ENCODE measurements at places on chromosomes 13 and 19.

DNA sequence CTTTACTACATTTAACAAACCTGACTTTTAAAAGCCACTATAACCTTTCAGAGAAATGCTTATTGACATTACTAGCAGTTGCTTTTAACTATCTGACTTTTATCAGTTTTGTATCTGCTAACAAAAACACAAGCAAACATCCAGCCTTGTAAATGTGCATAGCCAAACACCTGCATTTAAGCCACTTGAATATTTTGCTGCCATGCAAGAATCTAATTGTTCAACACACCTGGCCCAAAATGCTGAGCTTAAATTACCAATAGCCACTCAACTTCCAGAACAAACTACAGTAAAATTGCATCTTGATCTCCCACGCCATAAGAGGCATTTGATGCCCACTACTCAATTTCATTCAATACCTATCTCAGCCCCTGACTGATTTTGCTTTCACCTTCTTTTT, 9.3 kb downstream of the ZIC5 start:
- no peak for DNase-seq

GRCh38 chr19:10551698-10552301, 8.1 kb downstream of the ATG4D start:
- no peak for DNase-seq

GRCh38 chr19:7928741-7929701, 3.1 kb upstream of the CTXN1 start:
- DNase-seq, result peak; percentile 63

DNA sequence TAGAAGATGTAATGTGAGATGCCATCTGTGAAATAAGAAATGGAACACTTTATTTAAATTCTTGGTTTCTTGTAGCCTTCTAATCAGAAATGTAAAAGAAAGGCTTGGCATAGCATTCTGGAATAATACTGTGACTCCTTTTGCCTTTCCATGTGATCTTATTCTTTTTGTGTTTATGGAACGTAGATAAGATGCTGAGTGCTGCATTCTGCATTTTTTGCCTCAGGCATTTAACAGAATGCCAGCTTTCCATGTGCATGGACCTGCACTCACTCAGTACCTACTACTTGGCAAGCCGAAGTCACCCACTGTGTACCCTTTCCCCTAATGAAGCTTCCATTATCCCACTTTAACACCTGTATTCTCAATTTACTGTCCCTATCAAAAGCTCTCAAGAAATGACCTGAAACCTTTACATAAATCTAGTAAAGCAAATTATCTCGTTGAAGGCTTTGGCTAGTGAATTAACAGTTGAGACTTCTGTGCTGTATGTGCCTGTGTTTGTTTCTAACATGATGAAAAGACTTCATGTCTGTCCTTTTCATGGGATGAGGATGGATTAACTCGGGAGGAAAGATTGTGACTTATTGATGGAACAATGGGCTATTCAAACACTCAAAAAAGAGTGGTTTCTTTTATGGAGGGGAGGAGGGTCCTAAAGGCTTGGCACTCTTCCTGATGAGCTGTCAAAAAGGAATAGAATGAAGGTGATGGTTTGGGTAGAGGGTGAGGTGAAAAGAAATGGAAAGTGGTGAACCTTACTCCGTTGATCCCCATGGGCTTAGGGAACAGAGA, 44.7 kb upstream of the FRY start:
- DNase-seq, result no peak

- no peak for DNase-seq
Measured at GRCh38 chr19:1247748-1248138, 640 bp upstream of the MIDN start.

- DNase-seq, result no peak
Measured at GRCh38 chr13:59476366-59476765, 687.4 kb downstream of the DIAPH3 start.

DNA sequence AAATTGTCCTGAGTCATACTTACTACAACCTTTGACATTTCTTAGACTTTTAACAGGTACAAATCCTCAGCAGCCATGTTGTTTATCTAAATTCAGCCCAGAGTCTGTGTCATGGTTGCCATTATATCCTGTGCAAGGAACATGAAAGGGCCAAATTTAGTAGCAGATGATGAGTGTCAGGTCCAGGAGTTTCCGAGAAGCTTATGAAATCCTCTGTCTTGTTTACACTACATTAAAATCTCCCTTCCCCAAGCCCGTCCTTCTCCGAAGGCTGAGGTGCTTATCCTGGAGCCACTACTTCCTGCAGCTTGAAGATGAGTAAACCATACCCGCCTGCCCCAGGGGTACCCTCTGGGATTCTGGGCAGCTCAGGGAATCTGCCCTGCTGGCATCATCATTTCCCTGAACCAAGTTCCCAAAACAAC, 102.6 kb upstream of the SERP2 start:
- DNase-seq, result no peak

DNA sequence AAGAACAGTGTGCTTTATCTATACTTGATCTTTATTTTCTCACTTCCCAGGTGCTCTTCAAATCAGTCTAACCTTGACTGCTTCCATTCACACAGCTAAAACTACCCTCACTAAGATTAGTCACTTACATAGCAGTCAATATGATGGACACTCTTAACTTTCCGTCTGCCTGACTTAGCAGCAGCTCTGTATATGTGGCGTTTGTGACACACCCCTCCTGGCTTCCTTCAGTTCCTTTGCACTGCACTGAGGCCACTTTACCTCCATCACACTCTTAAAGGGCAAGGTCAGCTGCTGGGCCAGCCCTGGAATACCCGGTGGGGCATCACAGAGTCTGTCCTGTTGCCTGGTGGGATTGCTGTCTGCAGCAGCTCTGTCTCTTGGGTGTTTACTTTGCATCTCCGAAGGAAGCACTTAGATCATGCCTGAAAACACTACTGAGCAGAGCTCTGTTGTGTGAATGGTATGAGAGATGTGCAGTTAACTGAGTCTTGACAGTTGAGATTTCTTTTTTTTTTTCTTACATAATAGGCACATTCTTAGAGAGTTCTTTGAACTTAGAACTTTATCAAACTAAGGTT, 35.6 kb upstream of the IL17D start:
- no peak for DNase-seq

- DNase-seq, result peak; percentile 89
Measured at GRCh38 chr19:49808711-49809159, 4.4 kb downstream of the FUZ start.

- DNase-seq, result peak; percentile 31
Measured at GRCh38 chr19:1407528-1408299, at the start of gene DAZAP1. TSS of gene DAZAP1 (plus strand) at chr19:1407586. CDS start at chr19:1407774, 188 bp downstream.

DNA sequence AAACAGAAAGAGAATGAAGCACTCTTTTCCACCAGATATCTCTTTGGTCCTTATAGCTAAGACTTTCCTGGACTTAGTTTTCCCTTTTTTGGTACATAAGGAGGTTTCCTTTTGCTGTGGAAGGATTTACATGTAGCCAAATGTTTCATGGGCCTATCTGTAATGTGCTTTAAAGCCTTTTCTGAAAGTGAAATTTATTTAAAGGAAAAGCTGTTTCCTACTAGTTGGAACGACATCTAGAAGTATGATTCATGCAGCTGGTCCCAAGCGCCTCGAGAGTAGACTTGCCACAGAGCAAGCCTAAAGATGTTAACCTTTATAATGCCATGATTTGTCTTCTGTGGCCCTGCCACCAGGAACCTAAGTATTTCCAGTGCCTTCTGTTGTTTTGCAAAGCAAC, 390.3 kb downstream of the DLEU7 start:
- DNase-seq, result no peak

GRCh38 chr13:20175406-20175794, 14.5 kb upstream of the GJA3 start:
- no peak for DNase-seq

- DNase-seq, result no peak
Measured at GRCh38 chr13:107993239-107993949, 221.9 kb downstream of the LIG4 start.

DNA sequence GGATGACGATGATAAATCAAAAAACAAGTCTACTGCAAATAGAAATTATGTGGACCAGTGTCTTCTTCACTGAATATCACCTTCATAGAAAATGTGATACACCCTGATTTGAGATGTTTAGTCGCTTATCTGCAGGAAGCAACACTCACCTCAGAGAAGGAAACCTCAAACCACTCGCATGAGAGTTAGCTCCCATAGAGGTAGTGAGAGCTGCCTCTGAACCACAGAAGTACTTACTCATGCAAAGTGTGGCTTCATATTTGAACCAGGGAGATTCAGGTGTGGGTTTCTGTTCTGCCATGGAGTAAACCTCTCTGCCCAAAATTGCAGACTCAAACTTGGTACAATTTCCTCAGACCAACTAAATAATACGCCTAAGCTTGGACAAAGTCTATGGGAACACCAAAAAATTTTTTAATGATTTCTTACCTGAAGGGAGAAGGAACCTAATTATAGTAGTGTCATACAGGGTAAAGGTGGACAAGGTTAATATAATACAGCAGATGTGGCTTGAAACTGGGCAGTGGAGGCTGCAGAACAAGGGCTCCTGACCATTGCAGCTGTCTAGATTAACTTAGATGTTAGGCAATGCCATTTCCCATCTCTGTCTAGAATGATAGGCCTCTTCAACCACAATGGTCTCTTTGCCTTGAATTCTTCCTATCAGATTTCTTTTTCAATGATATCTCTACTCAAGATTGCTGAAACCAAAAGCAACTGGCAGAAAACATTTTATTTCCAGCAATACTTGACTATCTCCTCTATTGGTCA, 29.6 kb upstream of the RCBTB2 start:
- peak; percentile 20 for DNase-seq

DNA sequence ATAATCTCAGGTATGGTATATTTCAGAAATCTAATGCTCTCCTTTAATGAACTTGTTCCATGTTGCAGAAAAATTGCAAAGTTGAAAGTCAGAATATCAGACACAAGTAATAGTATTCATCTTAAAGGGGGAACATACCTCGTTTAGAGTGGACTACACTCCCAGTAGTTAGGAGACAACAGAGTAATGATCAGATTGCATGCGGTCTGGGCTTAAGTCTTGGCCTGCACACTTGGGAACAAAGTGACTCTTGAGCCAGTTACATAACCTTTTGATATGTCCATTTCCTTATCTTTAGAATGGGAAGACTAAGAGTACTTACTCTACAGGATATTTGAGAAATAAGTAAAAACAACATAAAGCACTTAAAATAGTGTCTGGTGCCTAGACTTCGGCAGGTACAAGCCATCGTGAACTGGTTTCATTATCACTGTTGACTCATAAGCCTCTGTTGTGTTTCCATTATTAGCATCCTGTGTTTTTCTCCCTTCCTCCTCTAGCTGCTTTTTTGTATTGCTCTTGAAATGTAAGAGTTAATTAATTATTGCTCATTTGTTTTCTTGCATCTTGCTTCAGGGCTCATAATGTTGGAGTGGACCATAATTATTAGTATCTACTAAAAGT, 53.0 kb downstream of the DPY19L3 start:
- no peak for DNase-seq

DNA sequence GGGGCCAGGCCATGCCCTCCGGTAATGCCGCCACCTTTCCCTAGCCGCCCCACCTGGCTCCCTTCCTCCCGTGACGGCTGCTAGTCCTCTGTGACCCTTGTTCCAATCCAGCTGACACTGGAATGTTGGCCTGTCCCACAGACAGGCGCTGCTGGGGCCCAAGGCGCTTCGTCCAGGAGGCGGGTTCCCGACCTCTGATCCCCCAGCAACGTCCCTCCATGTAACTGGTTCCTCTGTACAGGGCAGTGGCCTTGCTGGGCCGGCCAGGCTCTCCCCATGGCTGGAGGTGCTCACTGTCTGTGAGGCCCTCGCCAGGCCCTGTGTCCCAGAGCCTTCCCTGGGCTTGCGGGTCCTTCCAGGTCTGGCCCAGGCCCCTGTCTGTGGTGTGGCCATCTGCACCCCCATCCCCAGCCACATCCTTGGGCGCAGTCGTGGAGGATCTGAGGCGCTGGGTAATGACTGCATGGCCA, 6.8 kb upstream of the GRIN3B start:
- DNase-seq, result no peak

DNA sequence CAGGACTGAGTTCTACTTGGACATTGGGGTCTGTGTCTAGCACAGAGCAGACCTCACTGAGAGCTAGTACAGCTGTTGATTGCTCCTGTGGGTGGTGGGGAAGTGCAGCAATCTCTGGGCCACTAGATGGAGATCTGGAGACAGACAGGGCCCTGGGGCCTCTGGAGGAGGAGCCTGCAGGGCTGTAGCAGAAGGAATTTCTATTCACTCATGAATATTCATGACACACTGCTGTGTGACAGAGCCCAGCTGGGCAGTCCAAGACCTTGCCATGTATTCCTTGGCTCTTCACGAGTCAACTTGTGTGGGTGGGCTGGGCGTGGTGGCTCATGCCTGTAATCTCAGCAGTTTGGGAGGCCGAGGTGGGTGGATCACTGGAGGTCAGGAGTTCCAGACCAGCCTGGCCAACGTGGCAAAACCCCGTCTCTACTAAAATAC, 37.5 kb downstream of the SUGP2 start:
- DNase-seq, result no peak

GRCh38 chr13:41596190-41596589, 138.8 kb downstream of the RGCC start:
- no peak for DNase-seq

All from activated T-cell treated with anti-CD3 and anti-CD28 coated beads for 1 hour (primary cell).